ENCODE measurements at places on chromosomes 3 and 15. TPM values are rescaled to one million over a fixed set of nuclear protein-coding genes. Genes with fewer than 3 reads are reported as not detected.

The CCRL2 gene
- not detected for total RNA-seq

The CISH gene
- total RNA-seq: not detected

The SLC2A2 gene
- 0.03 TPM for total RNA-seq

The ESYT3 gene
- total RNA-seq: 0.23 TPM

All from MG63 (cell line).